ENCODE measurements at places on chromosomes 6 and 20. TPM values are rescaled to one million over a fixed set of nuclear protein-coding genes. Genes with fewer than 3 reads are reported as not detected.
A peak's percentile ranks its signal among the peaks of the same experiment; 100 is the strongest.

DNA sequence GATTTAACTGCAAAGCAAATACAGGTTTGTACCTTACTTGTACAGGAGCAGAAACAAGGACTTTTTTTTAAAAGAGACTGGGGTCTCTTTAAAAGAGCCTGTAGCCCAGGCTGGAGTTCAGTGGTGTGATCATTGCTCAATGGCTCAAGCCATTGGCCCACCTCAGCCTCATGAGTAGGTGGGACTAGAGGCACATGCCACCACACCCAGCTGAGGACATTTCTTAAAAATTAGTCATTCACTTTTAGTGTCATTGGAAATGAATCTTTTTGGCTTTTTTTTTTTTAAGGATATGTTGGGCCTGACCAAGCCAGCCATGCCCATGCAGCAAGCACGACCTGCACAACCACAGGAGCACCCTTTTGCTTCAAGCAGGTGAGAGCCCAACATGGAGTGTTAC lies 16.9 kb downstream of the SEC23B start:
- DNase-seq: no peak

GRCh38 chr6:85113934-85114580 lies 335.8 kb upstream of the NT5E start:
- no peak for DNase-seq

- DNase-seq: peak; percentile 96
These were observed 68.2 kb upstream of the SUPT3H start for GRCh38 chr6:45445749-45446549.

DNA sequence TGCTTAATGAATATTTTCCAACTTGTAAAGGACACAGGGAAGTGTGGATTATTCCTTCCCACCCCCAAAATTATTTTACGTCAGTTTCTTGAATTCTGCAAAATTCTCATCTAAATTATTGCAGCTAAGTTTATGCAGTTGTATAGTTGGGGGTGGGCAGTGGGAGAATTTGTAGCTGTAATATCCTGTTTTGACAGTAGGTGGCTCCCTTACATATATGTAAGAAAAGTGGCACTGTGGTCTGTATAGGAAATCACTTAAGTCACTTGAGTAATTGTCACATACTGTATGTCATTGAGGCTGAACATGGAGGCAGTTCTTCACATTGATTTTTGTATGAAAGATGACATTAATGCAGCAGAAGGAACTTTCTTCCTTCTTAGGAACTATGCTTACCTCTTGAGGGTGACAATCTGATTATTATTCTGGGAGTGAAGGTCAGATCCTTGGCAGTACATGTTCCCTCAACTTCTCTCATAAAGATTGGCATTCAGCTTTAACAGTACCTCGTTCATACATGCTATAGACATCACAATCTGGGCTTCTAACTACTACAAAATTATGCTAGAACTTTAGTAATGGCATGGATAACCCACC lies 14.6 kb upstream of the CFAP206 start:
- peak; percentile 67 for DNase-seq

Gene MRAP2
- total RNA-seq: 0.67 TPM

- no peak for DNase-seq
These were observed 2.6 kb downstream of the PTK7 start for GRCh38 chr6:43078691-43079090.

Gene HUS1B
- total RNA-seq: 0.56 TPM

Gene MAP3K5
- total RNA-seq: 0.75 TPM

DNA sequence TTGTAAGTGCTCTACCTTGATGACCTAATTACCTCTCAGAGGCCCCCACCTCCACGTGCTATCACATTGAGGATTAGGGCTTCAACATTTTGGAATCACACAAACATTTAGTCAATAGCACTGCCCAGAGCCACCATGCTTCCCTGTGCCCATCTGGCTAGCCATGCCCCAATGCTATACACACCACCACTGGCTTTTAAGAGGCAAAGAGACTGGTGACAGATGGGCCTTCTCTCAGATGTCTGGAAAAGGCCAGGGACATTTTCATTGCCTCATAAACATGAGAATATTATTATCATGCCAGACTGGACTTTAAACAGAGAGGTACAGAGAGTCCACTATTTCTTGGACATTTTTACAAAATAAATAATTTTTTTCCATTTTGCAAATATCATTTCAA lies 29.8 kb downstream of the TRMT6 start:
- DNase-seq: no peak

DNA sequence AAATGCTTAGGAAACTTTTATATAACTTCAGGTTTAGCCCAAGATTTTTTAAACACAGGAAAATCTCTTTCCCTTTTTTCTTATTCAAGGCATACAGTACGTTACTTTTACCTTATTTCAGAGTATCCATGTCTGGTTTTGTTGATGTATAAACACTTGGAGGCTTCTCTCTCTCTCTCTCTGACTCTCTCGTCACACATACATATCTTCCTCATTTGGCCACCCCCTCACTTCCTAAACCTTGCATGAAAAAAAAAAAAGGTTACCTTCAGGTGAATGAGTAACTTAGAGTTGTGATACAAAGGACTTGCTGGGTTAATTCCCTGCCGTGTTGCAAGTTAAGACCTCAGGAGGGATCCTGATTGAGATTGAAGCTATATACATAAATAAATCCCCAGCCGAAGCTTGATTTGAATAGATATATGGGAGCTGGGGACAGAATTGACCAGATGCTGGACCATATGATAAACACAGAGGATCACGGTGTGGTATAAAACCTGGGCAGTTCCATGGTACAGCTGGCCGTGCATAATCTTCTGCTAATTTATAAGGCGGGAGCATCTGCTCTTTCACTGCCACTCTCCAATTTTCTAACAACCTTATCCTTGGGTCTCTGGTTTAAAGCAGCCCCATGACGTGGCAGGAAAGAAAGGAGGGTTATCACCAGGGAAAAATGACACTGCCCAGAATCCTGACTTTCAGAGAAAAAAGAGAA lies 55.1 kb upstream of the IL20RA start:
- no peak for DNase-seq

DNA sequence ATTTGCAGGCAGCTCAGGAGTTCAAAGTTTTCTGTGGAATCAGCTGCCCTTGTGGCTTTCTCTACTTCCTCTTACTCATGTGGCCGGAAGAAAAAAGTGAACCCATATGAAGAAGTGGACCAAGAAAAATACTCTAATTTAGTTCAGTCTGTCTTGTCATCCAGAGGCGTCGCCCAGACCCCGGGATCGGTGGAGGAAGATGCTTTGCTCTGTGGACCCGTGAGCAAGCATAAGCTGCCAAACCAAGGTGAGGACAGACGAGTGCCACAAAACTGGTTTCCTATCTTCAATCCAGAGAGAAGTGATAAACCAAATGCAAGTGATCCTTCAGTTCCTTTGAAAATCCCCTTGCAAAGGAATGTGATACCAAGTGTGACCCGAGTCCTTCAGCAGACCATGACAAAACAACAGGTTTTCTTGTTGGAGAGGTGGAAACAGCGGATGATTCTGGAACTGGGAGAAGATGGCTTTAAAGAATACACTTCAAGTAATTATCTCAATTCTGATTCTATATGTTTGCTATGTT lies 1.1 kb downstream of the MGME1 start:
- peak; percentile 56 for DNase-seq

- no peak for DNase-seq
These were observed 94.4 kb upstream of the ZNFX1 start for GRCh38 chr20:49372095-49372734.

Gene TFAP2B
- total RNA-seq: not detected

GRCh38 chr20:7090001-7090400 lies 322.5 kb downstream of the BMP2 start:
- DNase-seq: no peak

DNA sequence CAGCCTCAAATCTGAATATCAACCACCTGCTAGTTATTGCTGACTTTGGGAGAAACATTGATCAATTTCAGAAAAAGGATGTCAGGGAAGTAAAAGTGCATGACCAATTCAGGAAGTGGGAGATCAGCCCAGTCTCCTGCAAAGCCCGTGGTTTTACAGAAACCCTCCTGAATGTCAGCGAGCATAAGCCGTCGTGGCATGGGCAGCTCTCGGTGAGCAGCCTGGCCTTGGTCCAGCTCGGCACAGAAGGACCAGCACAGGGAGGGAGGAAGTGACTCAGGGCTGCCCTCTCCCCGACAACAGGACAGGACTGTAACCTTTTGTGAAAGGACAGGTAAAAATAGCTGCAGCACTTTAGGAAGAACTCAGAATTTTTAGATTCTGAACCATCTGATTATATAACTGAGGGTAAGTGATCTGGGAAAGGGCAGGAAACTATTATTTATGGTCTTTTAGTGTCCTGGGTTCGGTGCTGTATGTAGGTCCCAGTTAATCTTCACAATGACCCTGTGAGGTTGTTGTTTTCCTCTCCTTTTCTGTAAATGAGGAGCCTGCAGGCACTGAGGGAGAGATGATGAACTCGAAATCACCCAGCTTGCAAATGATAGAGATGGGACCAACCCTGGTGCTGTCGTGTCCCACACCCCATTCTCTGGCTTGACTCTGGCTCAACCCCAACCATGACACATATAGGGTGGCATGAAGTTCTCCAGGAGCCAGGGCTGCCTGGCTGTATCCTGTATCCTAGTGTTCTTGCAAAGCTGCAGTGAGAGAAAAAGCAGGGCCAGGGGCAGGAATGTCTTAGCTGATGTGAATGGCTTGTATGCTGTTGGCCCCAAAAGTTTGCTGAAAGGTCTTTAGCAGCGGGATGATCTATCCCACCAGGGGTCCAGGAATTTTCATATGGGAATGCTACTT lies 37.6 kb downstream of the NRN1 start:
- DNase-seq: no peak

Gene SRPK1
- 26.6 TPM for total RNA-seq

Gene RUNX2
- total RNA-seq: 0.24 TPM

- no peak for DNase-seq
These were observed 8.2 kb downstream of the ASXL1 start for GRCh38 chr20:32366380-32366779.

Gene PI16
- not detected for total RNA-seq

Gene SRSF12
- total RNA-seq: 0.21 TPM

- peak; percentile 87 for DNase-seq
These were observed at the start of gene DUSP22 for GRCh38 chr6:291697-292505. Gene DUSP22, plus strand, starts transcription at chr6:292487. Its CDS starts 53 bp downstream, at chr6:292540.

Gene TMEM244
- not detected for total RNA-seq

DNA sequence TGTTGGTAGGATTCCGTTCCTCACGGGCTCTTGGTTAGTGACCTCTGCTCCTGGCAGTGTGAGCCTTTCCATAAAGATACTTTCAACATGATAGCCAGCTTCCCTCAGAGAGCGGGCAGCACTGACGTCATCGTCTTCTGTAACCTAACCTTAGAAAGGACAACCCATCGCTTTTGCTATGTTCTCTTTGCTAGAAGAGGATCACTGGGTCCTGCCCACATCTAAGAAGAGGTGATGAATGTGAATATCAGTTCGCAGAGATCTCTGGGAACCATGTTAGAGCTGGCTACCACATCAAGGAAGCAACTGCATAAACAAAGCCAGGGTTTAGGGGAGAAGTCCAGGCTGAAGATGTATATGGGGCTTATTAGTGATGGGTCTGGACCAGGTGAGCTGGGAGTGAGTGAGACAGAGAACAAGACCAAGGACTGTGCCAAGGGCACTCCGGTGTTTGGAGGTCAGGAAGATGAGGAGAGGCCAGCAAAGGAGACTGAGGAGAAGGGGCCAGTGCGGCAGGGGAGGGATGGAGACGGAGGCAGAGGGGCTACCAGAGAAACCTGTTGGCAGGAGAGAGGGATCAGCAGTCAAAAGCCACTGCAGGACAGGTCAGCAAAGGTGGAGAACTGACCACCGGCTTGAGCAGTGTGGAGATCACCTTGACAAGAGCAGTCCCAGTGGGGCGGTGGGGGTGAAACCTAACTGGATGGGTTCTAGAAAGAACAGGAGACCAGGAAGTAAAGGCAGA lies 39.7 kb downstream of the PIM1 start:
- DNase-seq: no peak

GRCh38 chr20:21179757-21180156 lies 53.9 kb downstream of the KIZ start:
- no peak for DNase-seq

GRCh38 chr20:4272225-4272624 lies 256.9 kb upstream of the RNF24 start:
- peak; percentile 29 for DNase-seq

Gene B3GAT2
- total RNA-seq: not detected

- no peak for DNase-seq
These were observed 95.3 kb upstream of the C6orf118 start for GRCh38 chr6:165404697-165405096.

Gene DNAH8
- not detected for total RNA-seq

- no peak for DNase-seq
These were observed 37.5 kb downstream of the CARMIL1 start for GRCh38 chr6:25316626-25317025.

DNA sequence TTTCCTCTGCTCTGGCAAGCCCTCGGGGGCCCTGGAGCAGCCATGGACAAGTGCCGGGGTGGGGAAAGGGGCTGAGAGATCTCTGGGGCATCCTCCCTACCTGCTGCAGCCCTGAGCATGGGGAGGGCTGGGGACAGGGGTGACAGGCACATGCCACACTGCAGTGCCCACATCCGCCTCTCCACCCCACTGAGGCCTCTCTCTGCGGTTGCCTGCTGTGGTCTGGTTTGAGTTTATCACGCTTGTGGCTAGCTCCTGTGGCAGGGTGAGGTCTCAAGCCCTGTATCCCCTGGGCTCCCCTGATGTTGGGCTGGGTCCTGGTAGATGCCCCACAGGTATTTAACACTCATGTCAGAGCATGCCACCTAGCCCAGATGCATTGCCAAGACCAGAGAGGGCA lies 52.9 kb upstream of the MLN start:
- no peak for DNase-seq

GRCh38 chr6:21615504-21615903 lies 22.0 kb downstream of the SOX4 start:
- no peak for DNase-seq

Gene BEND3
- 3.1 TPM for total RNA-seq

DNA sequence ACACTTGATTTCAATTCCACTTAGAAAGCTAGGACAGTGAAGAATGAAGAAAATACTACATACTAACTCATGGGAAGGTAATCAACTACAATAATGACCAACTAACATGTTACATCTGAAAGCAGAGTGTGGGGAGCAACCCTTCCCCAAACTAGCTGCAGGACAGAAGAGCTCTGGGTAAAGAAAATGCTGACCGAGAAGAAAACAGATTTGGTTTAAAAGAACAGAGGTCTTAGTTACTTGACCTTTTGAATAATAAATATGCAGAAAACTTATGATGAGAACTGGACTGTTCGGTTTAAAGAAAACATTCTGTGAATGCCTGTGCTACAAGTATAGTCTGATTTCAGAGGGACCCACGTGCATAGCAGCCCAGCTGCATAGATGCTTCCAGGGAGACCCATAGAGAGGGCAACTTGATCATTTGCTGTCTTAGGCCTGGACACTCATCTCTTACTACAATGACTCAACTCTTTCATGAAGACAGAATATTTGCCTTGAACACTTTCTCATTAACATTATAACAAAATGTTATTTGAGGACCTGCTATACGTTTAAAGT lies 53.5 kb downstream of the RALGAPA2 start:
- DNase-seq: no peak

Gene ZSCAN31
- total RNA-seq: 2.3 TPM

Gene NOTCH4
- total RNA-seq: 1.7 TPM
